ENCODE measurements at places on chromosomes 4 and X.

DNA sequence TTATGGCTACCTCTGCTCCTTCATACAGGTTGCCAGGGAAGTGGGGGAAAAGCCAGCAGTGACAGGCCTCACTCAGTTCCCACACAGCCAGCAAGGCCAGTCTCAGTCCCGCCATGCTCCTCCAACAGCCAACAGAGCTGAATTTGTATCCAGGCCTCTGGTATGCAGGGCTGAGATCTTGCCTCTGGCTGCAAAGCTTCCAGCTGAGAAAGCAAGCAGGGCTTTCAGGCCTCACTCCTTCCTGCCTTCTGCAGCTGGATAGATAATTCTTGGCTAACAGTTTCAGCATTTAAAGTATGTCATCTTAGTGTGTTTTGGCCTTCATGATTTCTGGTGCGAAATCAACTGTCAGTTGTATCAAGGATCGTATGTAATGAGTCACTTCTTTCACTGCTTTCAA lies 103.6 kb downstream of the GNL3L start:
- no peaks in the 10 kb centered on the region for H3K4me1 ChIP-seq
- no peaks in the 10 kb centered on the region for H3K36me3 ChIP-seq
- H3K27me3 ChIP-seq, result no peaks in the 10 kb centered on the region
- no peak overlapping the region for H3K27ac ChIP-seq

DNA sequence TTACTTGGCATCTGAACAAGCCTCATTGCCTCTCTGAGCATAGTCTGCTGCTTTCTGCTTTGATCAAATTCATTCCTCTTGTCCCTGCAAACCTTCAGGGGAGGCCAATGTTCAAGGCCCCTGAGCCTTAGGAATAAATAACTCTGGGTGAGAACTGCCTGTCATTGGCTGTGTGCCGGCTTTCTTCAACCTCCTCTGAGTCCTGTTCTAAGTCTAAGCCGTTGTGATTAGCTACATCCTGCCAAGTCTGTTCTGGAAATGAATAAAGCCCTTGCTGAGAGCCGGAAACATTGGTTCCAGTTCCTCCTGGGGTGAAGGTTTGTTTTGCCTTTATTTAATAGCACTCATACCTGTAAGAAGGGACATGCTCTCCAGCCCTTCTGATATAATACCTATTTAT lies 13.8 kb downstream of the RNF4 start:
- H3K36me3 ChIP-seq, result no peaks in the 10 kb centered on the region
- no peak for DNase-seq
- no peak overlapping the region for H3K27ac ChIP-seq
- no peak overlapping the region for H3K4me3 ChIP-seq
- no peaks in the 10 kb centered on the region for H3K27me3 ChIP-seq

- H3K36me3 ChIP-seq, result no peaks in the 10 kb centered on the region
- DNase-seq, result no peak
- H3K4me1 ChIP-seq, result no peaks in the 10 kb centered on the region
- no peak overlapping the region for H3K27ac ChIP-seq
Observed at GRCh38 chr4:111930659-111931058, 214.6 kb upstream of the FAM241A start.

DNA sequence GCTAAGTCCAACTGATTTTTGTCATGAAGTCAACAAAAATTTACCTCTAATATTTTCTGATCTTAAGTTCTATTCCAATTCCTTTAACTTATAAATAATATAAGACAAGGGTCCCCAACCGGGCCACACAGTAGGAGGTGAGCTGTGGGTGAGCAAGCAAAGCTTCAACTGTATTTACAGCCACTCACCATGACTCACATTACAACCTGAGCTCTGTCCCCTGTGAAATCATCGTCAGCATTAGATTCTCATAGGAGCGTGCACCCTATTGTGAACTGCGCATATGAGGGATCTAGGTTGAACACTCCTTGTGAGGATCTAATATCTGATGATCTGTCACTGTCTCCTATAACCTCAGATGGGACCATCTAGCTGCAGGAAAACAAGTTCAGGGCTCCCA lies 227.4 kb downstream of the MAPK10 start:
- H3K27ac ChIP-seq, result no peak overlapping the region
- H3K27me3 ChIP-seq, result no peaks in the 10 kb centered on the region
- H3K4me3 ChIP-seq, result no peak overlapping the region
- no peak for DNase-seq
- no peaks in the 10 kb centered on the region for H3K36me3 ChIP-seq
- no peaks in the 10 kb centered on the region for H3K4me1 ChIP-seq

GRCh38 chr4:67366311-67366861 lies 178.9 kb downstream of the CENPC start:
- H3K27me3 ChIP-seq, result no peaks in the 10 kb centered on the region
- DNase-seq, result no peak
- no peak overlapping the region for H3K27ac ChIP-seq
- H3K4me3 ChIP-seq, result no peak overlapping the region
- H3K36me3 ChIP-seq, result no peaks in the 10 kb centered on the region
- H3K4me1 ChIP-seq, result no peaks in the 10 kb centered on the region

DNA sequence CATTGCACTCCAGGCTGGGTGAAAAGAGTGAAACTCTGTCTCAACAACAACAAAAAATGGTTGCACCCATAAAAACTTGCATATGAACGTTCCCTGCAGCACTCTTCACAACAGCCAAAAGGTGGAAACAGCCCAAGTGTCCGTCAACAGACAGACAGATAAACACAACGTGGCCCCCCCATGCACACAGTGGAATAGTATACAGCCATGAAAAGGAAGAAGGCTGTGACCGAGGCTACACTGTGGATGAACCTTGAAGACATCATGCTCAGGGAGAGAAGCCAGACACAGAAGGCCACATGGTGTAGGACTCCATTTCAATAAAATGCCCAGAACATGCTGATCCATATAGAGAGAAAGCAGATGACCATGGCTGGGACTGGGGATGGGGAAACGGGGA lies 33.5 kb upstream of the ASMTL start:
- H3K27ac ChIP-seq, result no peak overlapping the region
- H3K36me3 ChIP-seq, result no peaks in the 10 kb centered on the region
- H3K27me3 ChIP-seq, result no peaks in the 10 kb centered on the region
- H3K4me3 ChIP-seq, result no peak overlapping the region

DNA sequence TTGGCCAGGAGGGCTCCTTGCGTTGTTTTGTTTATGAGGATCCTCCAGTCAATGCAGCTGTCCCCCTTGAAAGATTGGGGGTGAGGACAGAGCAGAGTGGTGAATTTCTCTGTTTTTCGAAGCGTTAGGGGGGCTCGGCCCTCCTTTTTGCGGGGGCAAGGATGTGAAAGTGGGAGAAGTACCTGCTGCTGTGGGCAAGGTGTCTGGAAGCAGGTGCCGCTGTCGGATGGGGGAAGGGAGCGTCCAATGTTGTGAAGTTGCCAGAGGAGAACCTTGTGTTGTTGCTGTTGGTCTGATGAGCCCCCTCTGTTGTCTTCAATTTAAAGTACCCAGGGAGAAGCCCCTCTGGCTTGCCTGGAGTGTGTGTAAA lies 613 bp downstream of the GLRB start:
- no peak for DNase-seq
- no peak overlapping the region for H3K27ac ChIP-seq
- peak overlapping the region; percentile 33 for H3K4me3 ChIP-seq

GRCh38 chr4:18691431-18692200 lies 670.1 kb upstream of the LCORL start:
- H3K4me1 ChIP-seq, result no peaks in the 10 kb centered on the region
- H3K27me3 ChIP-seq, result no peaks in the 10 kb centered on the region
- H3K4me3 ChIP-seq, result no peak overlapping the region
- no peak overlapping the region for H3K27ac ChIP-seq

Data from aorta (tissue), 5 donors.